Stimulated activated CD4-positive, alpha-beta T cell treated with anti-CD3 and anti-CD28 coated beads, Interleukin-1b, Interleukin-23, amount 100 ng/mL, for 1 hour (primary cell): ENCODE measurements at places on chromosomes 6 and 20.

DNA sequence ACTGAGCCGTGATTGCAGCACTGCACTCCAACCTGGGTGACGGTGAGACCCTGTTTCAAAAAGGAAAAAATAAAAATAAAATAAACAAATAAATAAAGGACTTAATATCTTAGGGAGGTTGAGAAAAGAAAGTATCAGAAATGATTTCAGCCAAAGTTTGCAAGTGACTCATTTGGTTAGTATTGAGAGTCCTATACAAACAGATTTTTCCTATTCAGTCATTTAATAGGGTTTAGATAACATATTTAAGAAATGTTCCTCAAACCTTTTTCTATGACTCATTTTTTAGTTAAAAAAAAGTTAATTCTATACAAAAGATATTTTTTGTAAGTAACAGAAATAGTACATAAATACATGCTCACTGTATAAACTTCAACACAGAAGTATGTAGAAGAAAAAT, 235.1 kb downstream of the GJA1 start:
- DNase-seq: no peak

GRCh38 chr6:134093007-134093573, 40.7 kb upstream of the SLC2A12 start:
- no peak for DNase-seq

GRCh38 chr6:151071295-151071694, 168.5 kb upstream of the AKAP12 start:
- no peak for DNase-seq

GRCh38 chr20:46967646-46968045, 73.0 kb downstream of the EYA2 start:
- DNase-seq: no peak

DNA sequence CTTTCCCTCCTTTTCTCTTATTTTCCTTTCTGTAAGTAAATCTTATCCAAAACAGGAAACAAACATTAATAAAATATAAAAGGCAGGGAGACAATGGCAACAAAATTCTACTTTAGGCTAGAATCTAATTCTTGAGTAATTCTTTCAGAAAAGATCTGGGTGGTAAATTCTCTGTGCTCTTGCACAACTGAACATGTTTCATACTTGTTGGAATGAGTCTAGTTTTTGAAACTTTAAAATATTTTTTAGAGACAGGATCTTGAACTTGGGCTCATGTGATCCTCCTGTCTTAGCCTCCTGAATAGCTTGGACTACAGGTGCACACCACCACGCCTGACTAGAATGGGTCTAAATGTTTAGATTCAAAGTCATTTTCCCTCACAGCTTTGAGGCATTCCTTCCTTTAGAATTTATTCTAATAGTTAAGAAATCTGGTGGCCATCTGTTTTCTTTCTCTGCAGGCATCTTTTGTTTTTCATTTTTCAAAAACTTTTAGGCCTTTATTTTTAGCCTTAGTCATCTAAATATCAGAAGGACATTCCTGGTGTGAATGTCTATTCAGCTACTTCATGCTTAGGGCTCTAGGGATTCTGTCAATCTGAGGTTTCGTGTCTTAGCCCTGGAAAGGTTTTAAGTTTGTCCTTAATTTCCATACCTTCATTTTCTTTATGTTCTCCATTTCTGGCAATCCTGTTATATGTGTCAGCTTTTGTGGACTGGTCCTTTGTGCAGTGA, 76.5 kb downstream of the CDKAL1 start:
- DNase-seq: no peak

DNA sequence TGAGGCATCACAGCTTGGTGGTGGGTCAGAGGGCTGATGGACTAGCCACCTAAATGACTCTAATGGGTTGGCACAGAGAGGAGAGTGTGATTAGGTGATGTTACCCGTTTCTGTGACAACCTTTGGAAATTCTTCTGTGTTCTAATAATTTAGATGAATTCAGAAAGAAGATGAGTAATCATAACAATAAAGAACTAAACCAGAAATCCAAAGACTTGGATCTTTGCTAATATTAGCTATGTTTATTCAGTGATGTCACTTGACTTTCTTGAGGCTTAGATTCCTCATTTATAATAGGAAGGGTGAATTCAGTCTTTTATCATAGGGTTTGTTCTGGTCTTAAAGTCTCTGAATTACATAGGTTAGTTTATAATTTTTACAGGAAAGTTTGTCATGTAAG, 19.9 kb downstream of the CRYBG1 start:
- no peak for DNase-seq

DNA sequence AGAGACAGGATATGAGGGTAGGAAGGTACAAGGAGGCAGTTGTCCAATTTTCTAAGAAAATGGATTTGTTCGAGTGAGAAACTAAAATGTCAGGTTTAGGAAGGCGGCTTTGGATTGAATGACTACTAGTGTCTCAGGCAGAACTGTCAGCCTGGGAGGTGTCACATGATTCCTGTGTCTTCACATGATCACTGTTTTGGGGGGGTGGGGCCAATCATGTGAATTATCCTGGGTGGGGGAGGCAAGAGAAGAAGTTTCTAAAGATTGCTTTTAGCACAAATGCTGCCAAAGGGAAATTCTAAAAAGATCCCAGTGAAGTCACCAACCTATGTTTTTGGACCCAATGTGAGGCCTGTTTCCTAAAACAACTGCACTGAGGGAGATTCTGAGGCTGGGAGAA, 2.3 kb downstream of the SIRPA start:
- DNase-seq: no peak

GRCh38 chr6:33981861-33982260, 164.0 kb downstream of the GRM4 start:
- DNase-seq: no peak

GRCh38 chr20:44754554-44754953, 8.9 kb downstream of the KCNK15 start:
- no peak for DNase-seq

DNA sequence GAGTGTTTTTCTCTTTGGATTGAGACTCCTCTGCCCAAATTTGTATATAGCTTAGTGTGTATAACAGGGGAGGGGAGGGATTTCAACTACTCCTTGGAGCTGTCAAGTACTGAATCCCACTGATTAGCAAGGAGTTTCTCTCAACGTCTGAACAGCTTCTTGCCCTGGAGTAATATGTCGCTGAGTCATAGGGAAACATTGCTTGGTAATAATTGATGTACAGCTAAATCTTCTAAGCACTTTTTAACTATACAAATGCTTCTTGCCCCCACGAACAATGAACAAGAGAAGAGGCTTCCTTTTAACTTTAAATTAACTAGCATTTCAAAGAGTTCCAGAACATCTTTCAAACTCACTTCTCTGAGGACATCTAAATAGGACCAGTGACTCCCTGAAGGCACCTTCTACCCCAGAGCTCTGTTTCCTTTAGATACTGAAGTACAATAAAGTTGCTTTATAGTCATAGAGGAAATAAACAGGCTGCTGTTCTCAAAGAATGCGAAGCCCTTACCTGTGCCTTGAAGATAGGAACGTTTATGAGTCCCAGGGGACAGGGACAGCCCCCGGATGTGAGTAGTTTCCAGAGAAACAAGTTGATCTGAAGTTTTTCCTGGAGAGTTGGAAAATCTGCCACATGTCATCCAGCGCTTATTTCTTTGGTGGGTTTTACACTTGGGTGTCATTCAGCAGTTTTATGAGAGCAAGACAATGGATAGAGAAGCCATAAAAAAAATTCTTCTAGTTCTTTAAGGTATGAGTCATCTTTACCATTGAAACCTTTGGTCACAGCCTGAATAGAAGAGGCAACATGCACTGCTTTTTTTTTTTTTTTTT, 462.5 kb upstream of the BTBD3 start:
- no peak for DNase-seq

- DNase-seq: no peak
Observed at GRCh38 chr6:160226118-160226591, 32.5 kb downstream of the SLC22A2 start.

GRCh38 chr6:41626022-41626421, 12.2 kb upstream of the MDFI start:
- DNase-seq: no peak

DNA sequence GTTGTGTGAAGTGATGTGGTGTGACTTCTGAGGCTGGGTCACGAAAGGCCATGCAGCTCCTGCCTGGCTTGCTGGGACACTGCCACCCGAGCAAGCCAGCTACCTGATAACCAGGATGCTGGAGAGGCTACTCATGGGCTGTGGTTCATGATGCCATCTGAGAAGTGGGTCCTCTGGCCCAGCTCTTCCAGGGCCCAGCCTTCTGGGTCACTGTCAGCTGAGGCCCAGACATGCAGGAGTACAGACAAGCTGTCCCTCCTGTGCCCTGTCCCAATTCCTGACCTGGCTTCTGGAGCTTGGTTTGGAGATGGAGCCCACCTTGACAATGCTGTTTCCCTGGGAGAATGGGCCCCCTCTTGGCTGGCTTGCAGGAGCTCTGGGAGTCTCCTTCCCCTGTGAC, 87.0 kb downstream of the DHX35 start:
- no peak for DNase-seq

- no peak for DNase-seq
Observed at GRCh38 chr6:72218125-72218524, 331.8 kb downstream of the RIMS1 start.

- DNase-seq: no peak
Observed at GRCh38 chr6:137044366-137045221, at the start of gene IL20RA. IL20RA (minus strand) TSS chr6:137044965; CDS start chr6:137044728, 237 bp downstream.

DNA sequence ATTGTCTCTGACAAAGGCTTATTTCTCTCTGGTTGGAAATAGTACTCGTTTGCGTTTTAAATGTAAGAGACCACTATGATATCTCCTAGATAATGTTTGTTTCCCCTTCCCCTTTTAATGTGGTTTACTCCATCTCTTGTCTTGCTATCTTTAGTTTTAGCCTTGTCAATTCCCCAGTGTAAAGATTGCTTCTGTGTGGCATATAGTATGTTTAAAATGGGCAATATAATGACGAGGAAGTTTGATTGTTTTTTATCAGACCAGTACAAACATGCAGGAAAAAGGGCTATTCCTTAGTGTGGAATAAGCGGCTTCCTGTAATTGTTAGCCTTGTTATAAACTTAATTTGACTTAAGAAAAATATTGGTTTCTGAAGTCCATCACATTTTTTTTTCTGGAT, 3.1 kb downstream of the QKI start:
- no peak for DNase-seq

- no peak for DNase-seq
Observed at GRCh38 chr6:48116699-48117645, 6.0 kb upstream of the PTCHD4 start.

- DNase-seq: no peak
Observed at GRCh38 chr6:41371992-41372831, 36.8 kb downstream of the NCR2 start.

GRCh38 chr6:108115598-108116058, 41.1 kb upstream of the OSTM1 start:
- no peak for DNase-seq

GRCh38 chr20:483815-484644, 21.7 kb upstream of the TBC1D20 start:
- no peak for DNase-seq

DNA sequence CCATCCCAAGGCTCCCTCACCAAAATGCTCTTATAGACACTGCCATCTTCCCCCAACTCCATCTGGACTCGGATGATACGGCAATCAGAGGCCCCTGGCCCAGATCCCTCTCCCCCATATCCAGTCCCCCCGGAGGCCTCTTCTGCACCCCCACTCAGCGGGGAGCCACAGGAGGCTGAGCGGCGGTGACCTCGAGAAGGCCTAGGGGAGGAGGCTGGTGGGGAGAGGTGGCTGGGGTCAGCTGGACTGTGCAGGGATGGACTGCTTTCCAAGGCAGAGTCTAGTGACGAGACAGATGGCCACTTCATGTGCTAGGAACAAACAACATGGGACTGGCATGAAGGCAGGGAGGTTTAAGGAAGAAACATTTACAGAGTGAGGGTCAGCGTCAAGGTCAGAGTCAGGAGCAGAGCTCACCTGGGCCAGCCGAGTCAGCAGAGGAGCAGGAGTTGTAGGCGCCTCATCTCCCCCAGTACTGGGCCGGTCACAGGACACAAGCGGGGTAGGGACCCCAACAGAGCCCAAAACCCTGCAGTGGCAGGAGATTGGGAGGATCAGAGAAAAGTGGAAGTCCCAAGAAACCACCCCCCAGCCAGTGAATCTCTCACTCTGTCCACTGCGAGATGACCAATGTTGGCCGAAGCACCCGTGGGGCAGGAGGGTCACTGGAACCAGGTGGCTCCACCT, 3.7 kb downstream of the PFDN6 start:
- no peak for DNase-seq

GRCh38 chr6:122751326-122751725, 28.2 kb upstream of the FABP7 start:
- no peak for DNase-seq

GRCh38 chr6:25056130-25056529, 120.4 kb upstream of the RIPOR2 start:
- no peak for DNase-seq

GRCh38 chr6:2828629-2829028, 13.0 kb downstream of the SERPINB1 start:
- DNase-seq: no peak

DNA sequence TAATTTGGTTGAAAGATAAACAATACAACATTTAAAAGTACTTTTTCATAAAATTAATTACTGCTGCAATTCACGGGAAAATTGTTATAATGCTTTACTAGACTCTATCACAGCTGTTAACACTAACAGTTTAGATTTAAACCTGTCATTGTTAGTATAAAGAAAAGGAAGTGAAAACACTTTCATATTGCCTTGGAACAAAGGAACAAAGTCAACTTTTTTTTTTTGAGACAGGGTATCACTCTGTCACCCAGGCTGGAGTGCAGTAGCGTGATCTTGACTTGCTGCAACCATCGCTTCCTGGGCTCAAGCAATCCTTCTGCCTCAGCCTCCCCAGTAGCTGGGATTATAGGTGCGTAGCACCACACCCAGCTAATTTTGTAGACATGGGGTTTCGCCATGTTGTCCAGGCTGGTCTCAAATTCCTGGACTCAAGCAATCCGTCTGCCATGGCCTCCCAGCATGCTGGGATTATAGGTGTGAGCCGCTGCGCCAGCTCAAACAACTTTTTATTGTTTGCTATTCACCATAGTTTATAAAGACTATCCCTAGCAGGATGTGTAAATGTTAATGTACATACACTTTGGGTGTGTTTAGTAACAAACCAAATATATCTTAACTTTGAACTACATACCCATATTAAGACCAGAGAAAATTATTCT, 22.1 kb downstream of the SLC35A1 start:
- no peak for DNase-seq

DNA sequence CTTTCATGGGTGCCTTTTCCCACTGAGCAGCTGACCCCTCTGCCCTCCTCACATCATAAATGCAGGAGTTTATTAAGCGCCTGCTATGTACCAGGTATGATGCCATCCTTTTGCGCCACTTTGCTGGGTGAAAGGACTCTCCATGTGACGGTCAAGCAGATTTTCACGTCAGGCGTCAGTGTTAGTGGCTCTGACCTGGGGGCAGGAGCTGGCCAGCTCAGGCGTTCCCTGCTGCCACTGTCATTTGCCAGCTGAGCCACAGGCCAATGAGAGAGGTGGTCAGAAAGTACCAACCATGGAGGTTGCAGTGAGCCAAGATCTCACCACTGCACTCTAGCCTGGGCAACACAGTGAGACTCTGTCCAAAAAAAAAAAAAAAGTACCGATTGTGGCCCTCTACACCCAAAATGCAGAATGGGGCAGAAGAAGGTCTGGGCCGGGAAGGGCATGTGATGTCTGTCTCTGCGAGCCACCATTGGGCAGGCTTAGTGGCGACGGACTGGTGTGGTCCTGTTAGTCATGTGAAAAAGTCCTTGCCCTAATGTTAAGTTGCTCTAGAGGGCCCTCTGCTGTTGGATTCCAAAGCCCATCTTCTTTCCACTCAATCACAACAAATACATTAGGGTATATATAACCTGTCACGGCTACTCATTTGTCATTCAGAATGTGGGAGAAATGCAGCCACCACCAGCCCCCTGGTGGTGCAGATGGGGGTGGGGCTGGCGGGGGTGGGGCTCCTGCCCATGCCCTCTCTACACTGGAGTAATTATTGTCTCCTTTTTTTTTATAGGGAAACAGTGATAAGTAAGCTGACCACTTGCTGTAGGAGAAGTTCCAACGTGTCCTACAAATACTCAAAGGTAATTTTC, 18.4 kb upstream of the SLC22A1 start:
- DNase-seq: no peak
